ENCODE measurements at places on chromosomes 12 and 14.

- DNase-seq: no peak
Measured at GRCh38 chr12:17235996-17236395, 630.0 kb upstream of the LMO3 start.

DNA sequence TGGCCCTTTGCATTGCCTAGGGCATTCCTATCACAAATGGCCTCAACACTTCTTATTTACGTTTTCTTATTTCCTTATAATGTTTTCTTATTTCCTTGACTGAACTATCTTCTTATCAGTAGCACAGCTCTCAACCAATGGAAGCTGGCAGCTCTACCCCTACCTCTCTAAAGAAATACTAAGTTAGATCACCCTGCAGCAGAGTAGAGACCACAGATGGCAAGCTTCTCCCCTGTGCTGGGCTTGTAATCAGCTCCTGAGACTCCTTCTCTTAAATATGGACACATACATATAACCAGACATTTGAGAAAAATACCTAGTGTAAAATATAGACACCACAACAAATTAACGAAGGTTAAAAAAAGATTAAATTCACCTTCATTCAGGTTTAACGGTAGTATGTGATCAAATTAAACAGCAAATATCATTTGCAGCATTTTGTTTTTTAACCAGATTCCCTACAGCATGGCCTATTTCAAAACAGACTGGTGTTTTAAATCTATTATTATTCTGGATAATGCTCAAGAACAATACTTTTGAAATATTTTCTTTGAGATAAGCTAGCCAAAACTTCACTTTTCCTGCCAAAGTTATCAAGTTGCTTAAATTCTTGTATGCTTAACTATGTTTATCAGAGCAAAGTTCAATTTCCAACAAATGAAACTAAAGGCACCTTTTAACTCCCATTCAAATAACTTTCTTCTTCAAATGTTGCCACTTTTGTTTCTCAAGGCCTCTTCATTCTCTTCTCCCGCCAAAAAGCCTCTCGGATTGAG lies 54.3 kb downstream of the SLC41A2 start:
- DNase-seq: no peak

GRCh38 chr14:73789989-73790581 lies 61.5 kb upstream of the PTGR2 start:
- no peak for DNase-seq

DNA sequence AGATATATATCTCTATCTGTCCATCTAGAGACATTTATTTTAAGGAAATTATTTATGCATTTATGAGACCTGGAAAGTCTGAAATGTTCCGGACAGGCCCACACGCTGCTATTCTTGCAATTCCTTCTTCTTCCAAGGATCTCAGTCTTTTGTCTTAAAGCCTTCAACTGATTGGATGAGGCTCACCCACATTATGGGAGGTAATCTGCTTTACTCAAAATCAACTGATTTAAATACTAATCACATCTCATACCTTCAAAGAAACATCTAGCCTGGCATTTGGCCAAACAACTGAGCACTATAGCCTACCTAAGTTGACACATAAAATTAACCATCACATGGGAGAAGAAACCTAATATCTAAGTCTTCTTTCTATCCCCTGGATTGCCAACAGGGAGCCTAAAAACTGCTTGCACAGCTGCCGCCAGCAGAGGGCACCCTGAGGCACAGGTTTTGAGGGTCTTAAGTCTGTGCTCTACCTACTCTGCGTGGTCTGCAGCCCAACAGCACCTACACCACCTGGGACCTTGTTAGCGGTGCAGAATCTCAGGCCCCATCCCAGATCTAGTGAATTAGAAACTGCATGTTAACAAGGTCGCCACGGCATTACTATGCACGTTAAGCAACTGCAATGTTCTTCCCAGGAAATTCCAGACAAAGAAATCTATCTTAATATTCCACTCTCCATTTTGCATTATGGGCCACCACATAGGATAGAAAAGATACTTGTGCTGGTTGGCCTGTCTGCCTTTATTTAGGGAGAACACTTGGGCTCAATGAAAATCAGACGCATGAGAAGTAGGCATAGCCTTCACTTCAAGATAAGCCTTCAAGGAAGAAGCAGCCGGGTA lies 249.7 kb downstream of the FOXG1 start:
- peak; percentile 28 for DNase-seq

GRCh38 chr12:22242726-22243125 lies 91.8 kb downstream of the ST8SIA1 start:
- DNase-seq: no peak

GRCh38 chr12:84166812-84167211 lies 745.8 kb downstream of the SLC6A15 start:
- no peak for DNase-seq

DNA sequence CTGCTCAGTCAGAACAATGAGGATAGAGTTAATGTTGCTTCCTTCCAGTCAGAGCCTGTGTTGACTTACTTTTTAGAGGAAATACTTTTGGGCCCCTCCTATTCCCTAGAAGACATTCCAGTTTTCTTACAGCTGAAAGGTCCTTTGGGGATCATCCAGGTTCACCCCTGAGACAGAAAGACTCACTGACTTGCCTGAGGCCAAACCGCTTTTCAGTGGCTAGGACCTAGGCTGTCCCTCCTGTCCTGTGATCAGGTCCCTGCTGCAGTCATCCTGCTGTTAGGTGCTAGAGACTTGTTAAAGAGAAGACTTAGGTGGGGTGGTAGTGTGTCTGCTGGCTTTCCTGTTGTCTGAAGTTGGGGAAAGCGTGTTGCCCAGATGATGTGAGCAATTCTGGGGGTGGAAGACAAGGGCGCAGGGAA lies 39.6 kb downstream of the SUSD6 start:
- DNase-seq: no peak

- DNase-seq: no peak
Measured at GRCh38 chr14:52091928-52092327, 23.1 kb upstream of the NID2 start.

DNA sequence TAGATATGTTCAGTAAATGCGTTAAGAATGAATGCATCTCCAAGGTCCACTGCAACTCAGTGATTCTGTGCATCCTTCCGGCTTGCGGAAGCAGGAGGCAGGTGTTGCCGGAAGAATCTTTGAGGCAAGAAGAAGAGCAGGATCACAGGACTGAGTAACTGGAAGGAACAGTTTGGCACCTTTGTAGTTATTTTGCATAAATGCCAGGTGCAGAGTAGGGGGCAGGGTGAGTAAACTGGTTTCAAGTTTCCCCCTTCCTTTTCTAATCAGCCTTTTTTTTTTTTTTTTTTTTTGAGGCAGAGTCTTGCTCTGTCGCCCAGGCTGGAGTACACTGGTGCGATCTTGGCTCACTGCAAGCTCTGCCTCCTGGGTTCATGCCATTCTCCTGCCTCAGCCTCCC lies 22.3 kb downstream of the DYRK4 start:
- DNase-seq: no peak

GRCh38 chr12:100553936-100554335 lies 19.5 kb upstream of the GAS2L3 start:
- no peak for DNase-seq

DNA sequence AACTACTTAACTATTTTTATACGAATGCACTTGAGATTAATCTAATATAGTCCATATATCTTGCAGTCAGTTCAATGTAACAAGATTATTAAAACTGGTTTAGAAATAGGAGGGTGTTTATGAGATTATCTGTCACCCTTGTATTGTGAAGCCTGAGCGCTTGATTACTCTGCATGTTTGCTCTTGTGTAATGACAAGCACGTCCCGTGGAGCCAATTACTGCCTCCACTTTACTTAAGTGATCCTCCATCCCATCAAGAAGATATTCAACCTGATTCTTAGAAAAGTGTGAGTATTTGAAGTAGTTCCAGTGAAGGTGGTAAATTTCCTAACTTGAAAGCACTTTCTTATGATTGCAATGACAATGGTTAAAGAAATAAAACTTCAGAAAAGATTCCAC lies 415.2 kb upstream of the GARIN6 start:
- DNase-seq: no peak

DNA sequence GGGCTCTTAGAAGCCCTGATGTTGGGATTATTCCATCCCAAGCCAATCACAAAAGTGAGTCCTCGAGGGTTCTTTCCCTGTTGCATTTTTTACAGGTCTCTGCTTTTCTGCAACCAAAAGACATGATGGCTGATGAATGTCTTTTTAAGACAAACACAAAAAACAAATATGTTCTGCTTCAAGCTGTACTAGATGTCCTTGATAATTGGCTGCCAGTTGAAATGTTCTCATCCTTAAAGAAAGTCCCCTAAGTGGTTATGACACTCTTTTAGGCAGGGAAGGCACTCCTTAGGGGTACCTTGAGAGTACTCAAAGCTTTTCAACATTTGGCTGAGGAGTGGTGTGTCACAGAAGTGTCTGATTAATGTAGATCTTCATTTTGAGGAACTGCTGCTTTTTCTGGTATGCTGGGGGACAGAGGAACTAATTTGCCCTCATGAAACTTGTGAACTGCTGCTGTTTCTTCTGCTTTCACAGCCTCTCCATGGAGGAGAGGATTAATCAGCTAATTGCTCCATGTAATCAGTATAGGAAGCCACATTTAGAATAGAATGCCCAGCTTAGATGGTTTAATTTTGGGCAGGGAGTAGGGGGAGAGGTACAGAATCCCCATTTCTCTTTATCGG lies 22.8 kb upstream of the IGF1 start:
- no peak for DNase-seq

- DNase-seq: no peak
Measured at GRCh38 chr14:65373671-65374039, 38.9 kb upstream of the FUT8 start.

- DNase-seq: no peak
Measured at GRCh38 chr14:77557391-77557790, 58.8 kb upstream of the ISM2 start.

DNA sequence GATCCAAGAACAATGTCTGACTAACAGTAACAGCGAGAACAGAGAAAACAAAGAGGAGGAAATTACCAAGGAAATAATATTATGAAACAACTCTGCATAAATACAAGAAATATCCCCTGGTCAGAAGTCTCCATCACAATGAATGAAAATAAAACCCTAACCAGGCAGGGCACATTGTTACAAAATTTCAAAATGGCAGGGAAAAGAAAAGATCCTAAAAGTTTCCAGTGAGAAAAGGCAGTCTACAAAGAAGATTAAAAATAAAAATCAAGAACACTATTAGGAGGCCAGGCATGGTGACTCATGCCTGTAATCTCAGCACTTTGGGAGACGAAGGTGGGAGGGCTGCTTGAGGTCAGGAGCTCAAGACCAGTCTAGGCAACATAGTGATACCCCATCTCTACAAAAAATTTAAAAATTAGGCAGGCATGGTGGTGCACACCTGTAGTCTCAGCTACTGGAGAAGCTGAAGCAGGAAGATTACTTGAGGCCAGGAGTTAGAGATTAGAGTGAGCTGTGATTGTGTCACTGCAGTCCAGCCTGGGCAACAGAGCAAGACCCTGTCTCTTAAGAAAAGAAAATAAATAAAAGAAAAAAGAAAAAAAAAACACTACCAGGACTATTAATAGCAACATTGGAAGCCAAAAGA lies 47.8 kb downstream of the FERMT2 start:
- DNase-seq: no peak

- DNase-seq: no peak
Measured at GRCh38 chr12:42180990-42181596, 36.4 kb upstream of the GXYLT1 start.

GRCh38 chr12:121792607-121793439 lies 665 bp downstream of the RHOF start:
- peak; percentile 73 for DNase-seq

DNA sequence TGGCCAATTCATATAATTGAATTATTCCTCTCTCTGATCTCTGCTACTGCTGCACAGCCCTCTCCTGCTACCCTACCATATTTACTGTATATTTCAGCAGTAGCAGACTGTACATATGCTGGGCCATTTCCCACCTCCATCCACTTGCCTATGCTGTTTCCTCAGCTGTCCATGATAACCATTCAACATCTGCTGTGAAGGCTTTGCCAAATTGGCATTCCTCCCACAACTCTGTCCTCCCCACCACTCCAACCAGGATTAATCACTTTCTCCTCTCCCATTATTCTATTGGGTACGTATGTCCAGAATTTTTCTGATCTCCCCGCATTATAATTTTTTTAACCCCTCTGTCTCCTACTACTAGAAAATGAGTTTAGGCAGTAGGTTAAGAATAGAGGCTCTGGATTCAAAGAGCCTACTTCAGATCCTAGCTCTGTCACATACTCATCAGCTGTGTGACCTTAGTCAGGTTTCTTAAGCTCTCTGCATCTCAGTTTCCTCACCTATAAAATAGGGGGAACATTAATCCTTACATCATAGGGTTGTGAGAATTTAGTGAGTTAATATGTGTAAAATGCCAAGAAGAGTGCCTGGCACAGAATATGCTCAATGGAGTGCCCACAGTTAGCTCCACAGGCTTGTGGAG lies 123.3 kb downstream of the KICS2 start:
- DNase-seq: no peak

DNA sequence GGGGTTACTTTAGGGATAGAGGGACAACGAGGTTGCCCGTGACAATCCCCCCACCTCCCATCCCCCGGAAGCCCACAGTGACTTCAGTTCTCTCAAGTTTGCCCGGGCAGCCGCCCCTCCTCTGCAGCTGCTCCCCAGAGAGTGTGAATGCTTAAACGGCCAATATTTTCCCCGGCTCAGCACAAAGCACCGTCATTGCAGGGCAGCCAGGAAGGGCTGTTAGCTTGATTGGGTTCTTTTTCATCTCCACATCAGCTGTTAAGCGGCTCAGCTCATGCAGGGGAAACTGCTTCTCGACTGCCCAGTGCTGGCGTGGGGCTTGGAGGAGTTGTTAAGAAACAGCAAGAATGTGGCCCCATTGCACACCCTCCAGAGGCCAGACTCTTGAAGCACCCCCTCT lies 120.5 kb upstream of the NCOR2 start:
- no peak for DNase-seq

DNA sequence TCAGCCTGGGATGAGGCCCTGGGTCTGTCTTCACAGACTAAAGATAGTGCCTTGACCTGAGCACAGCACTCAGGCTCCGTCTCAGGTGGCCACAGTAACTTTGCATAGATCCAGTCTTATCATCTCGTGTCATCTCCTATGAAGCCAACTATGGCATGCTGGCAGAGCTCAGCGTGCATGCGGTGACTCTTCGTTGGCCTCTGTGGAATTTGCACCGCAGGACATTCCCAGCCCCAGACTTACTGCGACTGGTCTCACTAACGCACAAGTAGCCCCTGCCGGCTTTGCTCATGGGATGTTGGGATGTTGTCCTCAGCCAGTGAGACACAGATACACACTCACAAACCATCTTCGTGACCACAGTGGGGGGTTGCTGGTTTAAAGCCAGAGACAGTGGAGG lies 199.6 kb downstream of the CHST11 start:
- DNase-seq: no peak

DNA sequence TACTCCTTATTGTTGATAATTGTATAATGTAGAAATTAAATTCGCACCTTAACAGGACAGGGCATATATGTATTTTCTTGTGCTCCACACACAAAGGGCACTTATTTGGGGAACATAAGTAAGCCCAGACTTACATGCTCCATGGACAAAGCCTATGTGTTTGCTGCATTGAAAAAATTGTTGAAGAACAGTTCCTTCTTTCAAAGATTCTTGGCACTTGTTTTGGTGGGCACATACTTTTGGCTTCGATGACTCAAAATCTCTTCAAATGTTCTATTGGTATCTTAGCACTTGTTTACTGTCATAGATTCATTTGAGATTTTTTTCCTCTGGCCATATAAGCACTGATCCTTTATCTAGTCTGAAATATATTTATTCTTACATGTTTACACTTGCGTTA lies 1.4 kb upstream of the MAP4K5 start:
- no peak for DNase-seq

- no peak for DNase-seq
Measured at GRCh38 chr12:132364348-132364902, 35.0 kb upstream of the GALNT9 start.

GRCh38 chr12:92899386-92900001 lies 29.6 kb downstream of the EEA1 start:
- DNase-seq: no peak

Data from activated T-cell treated with anti-CD3 and anti-CD28 coated beads, Interleukin-2, amount 50 U/mL, for 48 hours (primary cell).